ENCODE measurements at places on chromosomes 7 and 10.

GRCh38 chr7:7565746-7566650, 686 bp upstream of the MIOS start:
- no peak for DNase-seq

- no peak for DNase-seq
Observed at GRCh38 chr7:73799282-73800141, 29.4 kb upstream of the CLDN3 start.

- no peak for DNase-seq
Observed at GRCh38 chr7:65979583-65980477, 2.2 kb downstream of the GUSB start.

GRCh38 chr7:55138663-55139062, 119.8 kb downstream of the EGFR start:
- DNase-seq: no peak

DNA sequence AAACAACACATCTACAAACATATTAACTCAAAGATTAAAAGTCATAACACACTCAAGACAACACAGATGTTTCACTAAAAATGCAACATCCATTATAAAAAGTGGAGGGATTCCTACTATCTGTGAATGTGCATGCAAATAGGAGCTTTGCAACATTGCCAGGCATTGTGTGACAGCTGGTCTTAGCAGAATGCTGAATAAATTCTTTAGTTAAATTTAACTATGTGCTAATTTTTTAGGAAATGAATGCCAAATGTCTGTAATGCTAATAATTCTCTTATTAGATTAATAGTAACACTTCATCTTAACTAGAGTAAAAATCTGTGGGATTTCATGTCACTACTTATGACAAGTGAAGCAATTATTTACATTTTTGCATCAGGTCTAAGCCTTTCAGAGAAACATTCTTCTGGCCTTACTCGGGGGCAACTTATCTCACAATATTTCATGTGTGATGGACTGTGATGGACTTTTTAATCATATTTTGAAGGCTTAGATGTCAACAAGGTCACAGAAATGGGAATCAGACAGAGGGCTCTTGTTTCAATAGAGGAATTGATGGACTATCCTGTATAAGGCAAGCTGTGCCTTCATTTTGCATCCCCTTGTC, 524.6 kb upstream of the KCND2 start:
- DNase-seq: no peak

DNA sequence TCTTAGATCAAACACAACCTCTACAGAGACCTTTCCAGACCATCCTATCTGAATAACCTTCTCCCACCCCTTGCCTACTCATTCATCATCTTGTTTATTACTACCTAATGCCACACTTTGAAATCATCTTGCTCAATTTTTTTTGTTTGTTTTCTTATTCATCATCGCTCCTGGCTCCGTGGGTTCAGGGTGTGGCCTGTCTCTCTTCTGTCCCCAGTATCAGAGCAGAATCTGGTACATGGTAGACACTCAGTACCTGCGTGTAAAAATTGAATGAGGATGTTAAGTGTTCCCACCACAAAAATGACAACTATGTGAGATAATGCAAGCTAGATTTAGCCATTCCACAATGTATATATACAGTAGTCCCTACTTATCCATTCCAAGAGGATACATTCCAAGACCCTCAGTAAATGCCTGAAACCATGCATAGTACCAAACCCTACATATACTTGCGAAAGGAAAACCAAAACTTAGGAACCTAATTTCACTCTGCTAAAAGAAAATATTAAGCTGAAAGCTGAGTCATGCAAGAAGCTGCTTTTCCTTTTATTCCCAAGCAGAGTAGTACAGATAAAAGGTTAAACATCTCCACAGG, 72.1 kb upstream of the SEC61G start:
- no peak for DNase-seq

GRCh38 chr7:38929460-38930171, 20.6 kb upstream of the VPS41 start:
- DNase-seq: peak; percentile 25

GRCh38 chr10:104026762-104027161, 58.9 kb downstream of the COL17A1 start:
- DNase-seq: no peak

GRCh38 chr10:6841761-6842160, 261.7 kb upstream of the PRKCQ start:
- DNase-seq: no peak

DNA sequence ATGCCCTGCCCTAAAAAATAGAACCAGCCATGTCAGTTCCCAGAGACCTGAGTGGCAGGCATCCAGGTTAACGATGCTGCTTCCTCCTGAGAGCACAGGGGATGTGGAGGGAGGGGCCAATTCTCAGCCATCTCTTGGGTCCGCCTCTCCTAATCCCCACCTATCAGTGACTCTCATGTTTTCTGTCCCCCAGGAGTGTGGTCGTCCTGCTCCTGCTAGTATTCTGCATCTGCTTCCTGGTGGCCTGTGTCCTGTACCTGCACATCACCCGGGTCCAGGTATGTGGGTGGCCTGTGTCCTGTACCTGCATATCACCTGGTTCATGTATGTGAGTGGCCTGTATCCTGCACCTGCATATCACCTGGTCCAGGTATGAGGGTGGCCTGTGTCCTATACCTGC, 105.3 kb downstream of the ADCY1 start:
- DNase-seq: no peak

GRCh38 chr7:25180592-25180923, 47.7 kb downstream of the NPVF start:
- DNase-seq: no peak

- no peak for DNase-seq
Observed at GRCh38 chr10:129764901-129765663, 199.0 kb downstream of the EBF3 start.

- DNase-seq: no peak
Observed at GRCh38 chr7:82029236-82029913, 259.5 kb upstream of the HGF start.

DNA sequence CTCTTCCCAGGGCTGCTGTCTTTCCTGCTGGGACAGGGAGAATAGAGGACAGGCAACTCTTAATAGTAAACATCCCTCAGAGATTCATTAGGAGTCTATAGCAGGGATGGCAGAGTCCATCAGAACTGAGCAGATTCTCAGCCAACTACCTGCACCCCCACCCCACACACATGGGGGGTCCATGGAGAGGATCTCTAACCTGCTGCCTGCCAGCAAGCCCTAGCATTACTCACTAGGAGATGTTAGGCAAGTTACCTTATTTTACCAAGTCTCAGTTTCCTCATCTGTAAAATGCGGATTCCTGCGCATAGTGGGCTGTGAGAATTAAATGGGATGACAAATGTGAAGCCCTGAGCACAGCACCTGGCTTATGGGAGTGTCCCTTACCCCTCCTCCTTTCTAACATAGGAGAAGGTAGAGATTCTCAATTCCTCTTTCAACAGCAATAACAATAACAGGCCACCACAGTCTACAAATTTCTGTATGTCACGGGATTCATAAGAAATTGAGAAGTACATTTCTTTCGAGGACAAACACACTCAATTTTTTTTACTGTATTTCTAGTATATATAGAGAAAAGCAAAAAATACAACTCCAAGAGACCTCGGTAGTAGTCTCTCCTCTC, 23.8 kb upstream of the WDR11 start:
- no peak for DNase-seq

DNA sequence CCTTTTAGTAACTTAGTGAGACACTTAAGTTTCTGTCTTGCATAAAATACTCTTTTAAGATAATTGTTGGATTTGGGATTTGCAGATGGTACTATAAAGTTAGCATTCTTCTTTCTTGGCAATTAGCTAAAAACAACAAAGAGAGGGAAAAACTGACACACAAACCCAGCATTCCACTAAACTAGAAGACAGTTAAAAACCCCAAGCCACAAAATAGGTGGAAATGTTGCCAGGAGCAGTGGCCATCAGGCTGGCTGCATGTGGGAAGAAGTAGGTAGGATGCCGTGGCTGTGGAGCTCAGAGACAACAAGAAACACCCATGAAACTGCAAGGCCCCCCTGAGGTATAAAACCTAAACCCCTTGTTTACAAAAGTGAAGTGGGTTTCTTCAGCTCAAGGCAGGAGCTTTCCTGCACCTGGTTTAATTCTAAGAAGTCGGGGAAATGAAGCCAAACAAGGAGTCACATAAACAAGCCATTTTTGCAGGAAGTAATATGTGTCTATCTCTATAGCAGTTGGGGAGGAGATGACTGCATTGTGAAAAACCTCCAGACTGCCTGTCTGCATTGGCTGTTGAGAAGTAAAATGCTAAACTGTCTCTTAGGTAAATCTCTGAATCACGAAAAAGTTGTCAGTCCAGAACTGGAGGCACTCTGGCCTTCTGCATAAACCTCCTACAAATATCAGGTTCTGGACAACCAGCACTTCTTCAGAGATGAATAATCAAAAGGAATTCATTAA, 9.5 kb downstream of the RAB18 start:
- DNase-seq: no peak

- DNase-seq: no peak
Observed at GRCh38 chr10:89632824-89633223, 12.2 kb downstream of the PANK1 start.

DNA sequence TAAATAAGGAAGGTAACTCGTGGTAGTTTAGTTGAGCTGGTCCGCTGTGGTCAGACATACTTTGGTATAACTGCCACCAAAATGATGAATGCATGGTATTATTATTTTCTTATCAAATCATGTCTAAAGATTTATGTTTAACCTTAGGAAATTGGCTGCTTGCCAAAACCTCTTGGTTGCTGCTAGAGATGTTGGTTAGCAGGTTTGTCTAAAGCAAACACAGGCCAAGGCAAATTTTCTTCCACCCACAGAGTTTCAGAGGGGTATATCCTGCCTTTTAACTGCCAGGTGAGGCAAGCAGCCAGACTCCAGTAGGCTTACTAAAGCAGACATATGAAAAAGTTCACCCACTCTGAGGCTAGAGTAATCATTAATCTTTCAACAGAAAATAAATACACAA, 101.4 kb downstream of the SEMA3E start:
- DNase-seq: no peak

GRCh38 chr10:102046095-102046494, 9.9 kb downstream of the ARMH3 start:
- no peak for DNase-seq
